ENCODE measurements at places on chromosomes 5 and 9.

- DNase-seq: no peak
Measured at GRCh38 chr5:73435759-73436534, 12.6 kb downstream of the FOXD1 start.

GRCh38 chr9:134163371-134164196 lies 780 bp downstream of the RNU6ATAC start:
- peak; percentile 42 for DNase-seq

DNA sequence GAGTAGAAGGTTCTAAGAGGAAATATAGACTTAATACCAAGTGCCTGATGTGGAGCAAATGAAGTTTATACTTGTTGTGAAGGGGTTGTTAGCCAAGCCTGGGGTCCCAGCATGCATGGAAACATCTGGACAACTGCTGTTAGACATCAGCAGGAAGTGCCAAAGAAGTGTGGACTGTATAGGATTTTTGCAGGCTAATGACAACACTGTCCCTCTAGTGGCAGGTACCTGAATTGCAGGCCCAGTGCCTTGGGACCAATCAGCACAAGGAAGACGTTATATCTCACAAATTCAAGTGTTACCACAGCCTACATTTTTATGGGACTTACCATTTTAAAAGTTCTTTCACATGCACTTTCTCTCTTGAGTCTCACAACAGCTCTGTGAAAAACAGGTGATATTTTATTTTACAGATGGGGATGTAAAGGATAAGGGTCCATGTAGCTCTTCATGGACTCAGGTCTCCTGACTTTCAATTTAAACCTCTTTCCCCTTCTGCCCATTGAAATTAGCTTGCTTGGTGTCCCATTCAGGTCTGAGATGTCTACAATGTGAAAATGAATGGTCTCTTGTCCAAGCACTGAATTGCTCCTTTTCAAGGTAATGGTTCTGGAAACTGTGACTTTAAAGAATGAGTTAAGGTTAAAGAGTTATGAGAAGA lies 89.0 kb upstream of the MAP1B start:
- DNase-seq: peak; percentile 11

GRCh38 chr5:32311404-32312196 lies 1.1 kb downstream of the MTMR12 start:
- no peak for DNase-seq

GRCh38 chr9:79430619-79431018 lies 141.1 kb upstream of the TLE4 start:
- DNase-seq: no peak

- no peak for DNase-seq
Measured at GRCh38 chr5:74275171-74275992, 365.1 kb downstream of the ENC1 start.

DNA sequence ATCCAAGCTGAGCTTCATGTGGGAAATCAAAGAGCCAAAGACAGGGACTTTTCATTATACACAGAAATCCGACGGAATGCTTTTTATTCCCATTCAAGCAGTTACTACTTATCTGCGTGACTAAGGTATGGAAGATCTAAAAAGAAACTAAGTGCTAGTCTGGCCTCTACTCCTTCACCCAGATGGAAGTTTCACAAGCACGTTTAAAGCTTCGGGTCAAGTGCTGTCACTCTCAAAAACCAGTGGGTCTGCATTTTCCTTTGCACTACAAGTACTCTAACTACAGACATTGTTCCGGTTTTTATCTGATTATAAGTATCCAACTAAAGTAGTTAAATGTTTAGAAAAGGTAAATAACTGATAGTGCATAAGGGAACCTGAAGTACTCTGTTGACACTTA lies 13.7 kb upstream of the MTAP start:
- DNase-seq: no peak

DNA sequence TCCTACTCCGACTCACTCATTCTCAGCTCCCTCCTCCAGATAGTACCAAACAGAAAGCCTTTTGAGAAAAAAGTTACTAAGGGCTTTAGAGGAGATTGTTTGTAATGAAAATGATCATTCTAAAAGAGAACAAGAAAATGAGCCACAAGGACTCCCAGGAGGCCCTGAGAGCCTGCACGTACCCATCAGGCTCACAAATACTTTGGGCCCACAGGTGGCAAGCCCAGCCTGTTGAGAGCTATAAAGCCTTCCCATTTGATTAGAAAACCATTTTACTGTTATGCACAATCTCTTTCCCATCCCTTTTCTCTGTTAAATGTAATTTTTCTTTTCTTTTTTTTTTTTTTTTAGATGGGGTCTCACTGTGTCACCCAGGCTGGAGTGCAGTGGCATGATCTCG lies 136.1 kb downstream of the LHFPL2 start:
- no peak for DNase-seq

DNA sequence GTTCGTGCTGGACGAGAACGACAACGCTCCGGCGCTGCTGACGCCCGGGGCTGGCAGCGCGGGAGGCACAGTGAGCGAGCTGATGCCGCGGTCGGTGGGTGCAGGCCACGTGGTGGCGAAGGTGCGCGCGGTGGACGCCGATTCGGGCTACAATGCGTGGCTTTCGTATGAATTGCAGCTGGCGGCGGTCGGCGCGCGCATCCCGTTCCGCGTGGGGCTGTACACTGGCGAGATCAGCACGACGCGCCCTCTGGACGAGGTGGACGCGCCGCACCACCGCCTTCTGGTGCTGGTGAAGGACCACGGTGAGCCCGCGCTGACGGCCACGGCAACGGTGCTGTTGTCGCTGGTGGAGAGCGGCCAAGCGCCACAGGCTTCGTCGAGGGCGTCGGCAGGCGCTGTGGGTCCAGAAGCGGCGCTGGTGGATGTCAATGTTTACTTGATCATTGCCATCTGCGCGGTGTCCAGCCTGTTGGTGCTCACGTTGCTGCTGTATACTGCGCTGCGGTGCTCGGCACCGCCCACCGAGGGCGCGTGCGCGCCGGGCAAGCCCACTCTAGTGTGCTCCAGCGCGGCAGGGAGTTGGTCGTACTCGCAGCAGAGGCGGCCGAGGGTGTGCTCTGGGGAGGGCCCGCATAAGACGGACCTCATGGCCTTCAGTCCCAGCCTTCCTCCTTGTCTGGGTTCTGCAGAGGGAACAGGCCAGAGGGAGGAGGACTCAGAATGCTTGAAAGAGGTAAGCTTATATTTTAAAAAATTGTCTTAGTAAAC lies 2.2 kb downstream of the PCDHA13 start:
- no peak for DNase-seq

GRCh38 chr5:10727861-10728260 lies 33.2 kb downstream of the DAP start:
- DNase-seq: no peak

- no peak for DNase-seq
Measured at GRCh38 chr9:89177012-89177943, 1.3 kb downstream of the SHC3 start.

DNA sequence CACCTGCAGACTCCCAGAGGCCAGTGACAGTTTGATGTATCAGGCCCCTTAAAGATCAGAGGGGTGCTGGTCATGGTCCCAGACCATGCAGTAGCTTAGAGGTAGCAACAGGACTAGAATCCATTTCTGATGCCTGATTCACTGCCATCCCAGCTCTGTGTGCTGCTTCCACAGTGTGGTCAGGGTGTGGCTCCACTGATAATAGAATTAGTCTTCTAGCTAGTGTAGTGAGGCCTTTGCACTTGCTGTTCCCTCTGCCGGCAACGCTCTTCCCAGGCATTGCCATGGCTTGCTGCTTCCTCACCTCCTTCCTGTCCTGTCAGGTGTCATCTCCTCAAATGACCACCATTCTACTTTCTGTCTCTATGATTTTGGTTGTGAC lies 15.8 kb downstream of the PPARGC1B start:
- DNase-seq: no peak

All from stimulated activated CD8-positive, alpha-beta memory T cell treated with anti-CD3 and anti-CD28 coated beads, Interleukin-15, amount 100 ng/mL, for 4 hours (primary cell).